HuH-7 (cell line): ENCODE measurements at places on chromosomes 4 and X.

- DNase-seq = no peak
These were observed 66.4 kb downstream of the GALNT7 start for GRCh38 chr4:173235050-173235449.

DNA sequence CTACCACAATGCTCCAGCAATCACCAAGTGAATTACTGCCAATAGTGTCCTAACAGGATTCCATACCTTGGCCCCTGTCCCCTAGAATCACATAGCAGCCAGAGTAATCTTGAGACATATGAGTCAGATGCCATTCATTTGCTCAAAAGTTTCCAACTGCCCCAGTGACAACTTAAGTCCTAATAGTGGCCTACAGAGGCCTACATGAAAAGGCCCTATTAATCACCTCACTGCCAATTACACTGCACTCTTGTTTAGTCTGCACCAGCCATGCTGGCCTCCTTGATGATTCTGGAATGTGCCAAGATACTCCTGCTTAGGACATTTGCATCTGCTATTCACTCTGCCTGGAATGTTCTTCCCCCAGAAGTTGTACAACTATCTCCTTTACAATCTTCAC is 130.7 kb downstream of the NR3C2 start:
- no peak for DNase-seq

DNA sequence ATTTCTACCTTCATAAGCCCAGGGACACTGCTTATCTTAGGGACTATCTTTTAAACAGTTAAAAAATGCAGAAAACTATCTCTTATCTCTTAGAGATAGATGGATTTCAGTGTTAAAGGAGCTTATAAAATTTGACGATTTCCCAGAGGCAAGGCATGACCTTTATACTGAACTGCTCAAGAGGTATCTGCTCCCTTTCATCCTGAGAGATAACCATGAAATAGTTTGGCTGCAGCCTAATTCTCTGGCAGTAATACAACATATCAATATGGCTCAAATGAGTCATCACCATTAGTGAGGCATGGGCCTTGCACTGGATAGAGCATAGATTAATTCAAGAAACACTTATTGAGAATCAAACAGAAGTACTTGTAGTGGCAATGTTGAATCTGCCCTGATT is 348.2 kb upstream of the GRIA3 start:
- no peak for DNase-seq

DNA sequence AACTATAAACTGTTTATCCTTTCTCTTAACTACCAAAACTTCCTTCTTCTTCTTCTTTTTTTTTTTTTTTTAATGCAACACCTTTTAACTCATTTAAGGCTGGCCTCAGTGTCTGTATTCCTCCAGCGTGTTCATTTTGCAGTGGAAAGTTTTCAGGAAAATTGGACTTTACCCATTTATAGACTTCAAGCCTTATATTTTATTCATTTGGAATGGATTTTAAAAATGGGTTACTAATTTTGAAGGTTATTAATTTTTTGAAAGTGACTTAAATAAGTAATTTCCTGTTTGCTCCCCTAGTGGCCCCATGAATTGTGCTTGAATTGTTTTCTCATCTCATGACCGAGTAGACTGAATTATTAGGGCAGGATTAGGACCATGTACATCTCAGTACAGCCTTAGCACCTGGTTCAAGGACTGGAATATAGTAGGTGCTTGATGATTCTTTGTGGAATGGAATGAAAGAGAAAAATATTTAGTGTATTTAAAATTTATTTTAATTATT is 282.7 kb downstream of the ANKRD50 start:
- no peak for DNase-seq

DNA sequence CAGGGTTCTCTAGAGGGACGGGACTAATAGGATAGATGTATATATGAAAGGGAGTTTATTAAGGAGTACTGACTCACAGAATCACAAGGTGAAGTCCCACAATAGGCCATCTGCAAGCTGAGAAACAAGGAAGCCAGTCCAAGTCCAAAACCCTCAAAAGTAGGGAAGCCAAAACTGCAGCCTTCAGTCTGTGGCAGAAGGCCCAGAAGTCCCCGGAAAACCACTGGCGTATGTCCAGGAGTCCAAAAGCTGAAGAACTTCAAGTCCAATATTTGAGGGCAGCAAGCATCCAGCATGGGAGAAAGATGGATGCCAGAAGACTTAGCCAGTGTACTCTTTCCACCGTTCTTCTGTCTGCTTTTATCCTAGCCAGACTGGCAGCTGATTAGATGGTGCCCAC is 227.2 kb downstream of the KCTD8 start:
- no peak for DNase-seq

- DNase-seq = no peak
These were observed 177.3 kb upstream of the FAM9B start for GRCh38 chrX:9211269-9211668.
